ENCODE measurements at places on chromosomes 11 and 22.

DNA sequence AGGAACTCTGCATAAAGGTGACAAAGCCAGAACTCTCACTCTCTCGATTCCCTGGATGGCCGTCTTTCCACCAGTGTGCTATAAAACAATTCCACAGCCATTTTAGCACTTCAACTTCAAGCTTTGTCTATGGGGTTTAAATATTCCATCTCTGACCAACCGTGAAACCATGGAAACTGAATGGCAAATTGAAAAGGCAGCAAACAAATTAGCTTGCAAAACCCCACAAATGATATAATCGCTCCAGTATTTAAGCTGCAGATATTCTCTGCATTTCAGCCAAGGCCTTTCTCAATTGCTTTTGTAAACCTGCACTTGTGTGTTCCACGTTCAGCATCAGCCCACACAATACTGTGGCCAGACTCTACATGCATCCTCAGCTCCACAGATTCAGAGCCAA lies 131.7 kb upstream of the ISX start:
- DNase-seq, result no peak

DNA sequence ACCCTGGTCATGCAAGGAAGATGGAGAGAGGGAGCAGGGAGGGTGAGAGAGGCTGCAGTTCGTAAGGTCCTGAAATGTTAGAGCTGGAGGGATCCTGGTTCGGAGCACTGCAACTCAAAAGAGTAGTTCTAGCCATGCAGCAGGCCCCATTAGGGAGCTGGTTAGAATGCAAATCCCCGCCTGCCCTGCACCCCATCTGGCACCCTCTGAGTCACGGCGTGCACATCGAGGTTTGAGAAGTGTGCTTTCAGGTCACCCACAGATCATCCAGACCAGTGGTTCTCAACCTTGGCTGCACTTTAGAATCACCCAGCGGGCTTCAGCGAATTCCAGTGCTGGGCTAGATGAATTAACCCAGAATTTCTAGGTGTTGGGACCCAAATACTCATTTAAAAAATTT lies 48.2 kb downstream of the ST3GAL4 start:
- DNase-seq, result peak; percentile 38

DNA sequence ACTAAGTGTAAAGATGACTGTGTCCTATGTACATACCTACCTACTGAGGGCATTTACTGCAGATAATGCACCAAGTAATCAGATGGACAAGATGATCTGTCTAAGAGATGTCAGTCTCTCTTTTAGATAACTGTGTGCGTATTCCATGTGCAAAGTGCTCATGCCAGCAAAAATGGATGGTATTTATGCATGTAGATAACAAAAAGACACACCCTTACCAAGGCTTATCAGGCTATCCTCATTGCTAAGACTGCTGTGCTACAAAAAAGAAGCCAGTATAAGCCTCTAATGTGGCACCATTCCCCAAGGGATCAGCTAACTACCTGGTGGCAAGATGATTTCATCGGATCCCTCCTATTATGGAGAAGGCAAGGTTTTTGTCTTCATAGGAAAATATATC lies 34.3 kb upstream of the CD44 start:
- no peak for DNase-seq

DNA sequence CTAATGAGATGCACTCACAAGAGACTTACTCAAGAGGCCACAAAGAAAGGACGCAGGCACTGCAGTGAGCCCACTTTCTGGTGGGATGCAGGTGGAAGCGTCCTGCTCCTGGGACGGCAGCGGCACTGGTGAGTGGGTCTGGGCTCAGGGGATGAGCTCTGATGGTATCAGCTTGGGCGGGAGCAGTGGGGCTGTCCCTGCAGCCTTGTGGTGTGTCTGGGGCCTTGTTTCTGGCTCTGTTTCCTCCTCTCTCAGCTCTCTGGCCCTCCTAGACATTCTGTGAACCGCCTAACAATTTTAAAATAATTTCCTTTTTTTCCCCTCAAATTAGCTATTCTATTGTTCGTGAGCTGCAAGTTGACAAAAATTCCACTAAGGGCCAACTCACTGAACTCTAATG lies 8.8 kb upstream of the ST14 start:
- no peak for DNase-seq

DNA sequence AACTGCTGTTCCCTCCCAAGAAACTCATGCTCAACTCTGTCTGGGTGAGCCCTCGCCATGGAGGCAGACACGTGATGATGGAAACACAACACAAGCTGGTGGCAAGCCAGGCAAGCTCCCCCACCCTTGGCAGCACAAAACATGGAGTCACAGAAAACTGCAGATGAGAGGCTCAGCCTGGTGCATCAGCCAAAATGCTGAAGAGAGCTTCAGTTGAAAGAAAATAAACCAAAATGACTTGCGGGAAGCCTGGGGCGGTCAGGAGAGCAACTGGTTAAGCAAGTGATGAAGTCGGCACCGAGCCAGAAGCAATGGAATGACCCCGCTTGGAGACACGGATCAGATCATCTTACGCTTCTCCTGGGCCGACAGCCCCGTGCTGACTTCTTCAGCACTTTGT lies 68.3 kb downstream of the C11orf58 start:
- DNase-seq, result no peak

DNA sequence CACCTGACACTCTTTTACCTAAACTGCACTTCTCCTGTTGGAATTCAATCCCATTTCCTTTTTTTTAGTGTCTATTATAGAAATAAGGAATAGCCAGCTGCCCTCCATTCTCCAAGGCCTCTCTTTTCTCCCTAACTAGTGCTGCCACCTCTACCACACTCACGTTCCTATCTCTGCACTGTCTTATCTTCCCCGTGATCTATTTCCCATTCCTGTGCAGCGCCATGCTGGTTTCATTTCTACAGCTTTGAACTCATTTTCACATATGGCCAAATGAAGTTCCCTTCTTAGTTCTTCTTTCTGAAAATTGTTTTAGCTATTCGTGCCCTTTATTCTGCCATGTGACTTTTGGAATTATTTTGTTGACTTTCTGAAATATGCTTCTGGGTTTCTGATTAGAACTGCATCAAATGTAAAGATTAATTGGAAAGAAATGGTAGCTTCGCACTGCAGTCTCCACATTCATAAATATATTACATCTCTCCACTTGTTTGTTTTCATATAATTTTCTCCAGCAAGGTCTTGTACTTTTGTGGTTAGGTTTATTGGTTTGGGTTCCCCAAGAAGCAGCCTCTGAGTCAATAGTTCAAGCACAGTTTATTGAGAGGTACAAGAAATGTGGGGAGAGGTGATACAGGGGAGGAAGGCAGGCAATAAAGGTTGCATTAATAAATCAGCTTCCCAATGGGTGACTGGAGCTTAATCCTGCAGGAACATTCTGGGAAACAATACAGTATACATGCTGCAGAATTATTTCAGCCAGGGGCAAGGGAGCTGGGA lies 43.7 kb upstream of the DRD2 start:
- no peak for DNase-seq
